GM03348 (cell line): ENCODE measurements at places on chromosomes 11 and 22.

DNA sequence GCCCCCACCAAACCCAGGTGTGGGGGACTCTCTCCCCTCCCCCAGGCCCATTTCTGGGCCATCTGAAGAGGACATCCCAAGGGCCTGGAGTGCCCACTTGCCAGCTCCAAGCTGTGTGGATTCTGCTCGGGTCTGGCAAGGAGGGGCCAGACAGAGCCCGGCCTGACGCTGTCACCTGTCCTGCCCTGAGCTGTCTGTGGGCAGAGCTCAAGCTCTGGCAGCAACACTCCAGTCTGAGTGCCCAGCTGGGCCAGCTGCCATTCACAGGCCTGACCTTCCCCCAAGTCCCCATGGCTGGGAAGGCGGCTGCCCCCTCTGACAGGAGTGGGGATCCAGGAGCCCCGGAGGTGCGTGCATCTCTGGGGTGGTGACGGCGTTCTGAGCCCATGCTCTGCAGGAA, 6.2 kb upstream of the PIM3 start:
- no peak for DNase-seq

DNA sequence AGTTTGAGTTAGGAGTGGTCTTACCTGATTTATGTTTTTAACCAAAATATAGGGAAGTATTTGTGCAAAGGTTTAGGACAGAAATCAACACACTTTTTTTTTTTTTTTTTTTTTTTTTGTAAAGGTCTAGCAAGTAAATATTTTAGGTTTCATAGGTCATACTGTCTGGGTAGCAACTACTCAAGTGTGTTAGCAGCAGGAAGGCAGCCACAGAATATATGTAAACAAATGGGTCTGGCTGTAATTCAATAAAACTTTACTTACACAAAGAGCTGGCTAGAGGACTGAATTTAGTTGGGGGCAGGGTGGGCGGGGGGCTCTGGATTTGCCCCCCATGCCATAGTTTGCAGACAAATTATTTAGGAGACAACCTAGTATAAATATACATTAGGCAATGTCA, 510.4 kb downstream of the NELL1 start:
- no peak for DNase-seq

DNA sequence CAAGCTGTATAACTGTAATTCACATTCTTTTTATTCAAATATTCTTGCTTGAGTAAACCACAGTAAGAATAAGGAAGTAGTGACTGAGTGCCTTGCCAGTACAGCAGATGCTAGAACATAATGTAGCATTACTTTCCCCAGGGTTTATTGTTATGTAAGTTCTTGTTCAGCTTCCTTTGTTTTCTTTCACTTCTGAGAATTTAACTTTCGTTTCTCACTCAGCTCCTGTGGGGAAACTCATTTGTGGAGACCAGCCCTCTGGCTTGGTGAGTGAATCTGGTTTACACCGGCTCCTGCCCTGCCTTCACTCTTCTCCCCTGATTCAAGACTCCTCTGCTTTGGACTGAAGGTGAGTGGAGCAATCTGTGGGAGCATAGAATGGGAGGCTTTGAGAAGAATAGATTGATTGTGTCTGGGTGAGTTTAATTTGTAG, at the start of gene TRIM22:
Gene TRIM22 (plus strand): TSS at position 240 of the 433 bp plus-strand sequence. CDS start 6,443 bp downstream, outside the sequence.
- peak; percentile 49 for DNase-seq

DNA sequence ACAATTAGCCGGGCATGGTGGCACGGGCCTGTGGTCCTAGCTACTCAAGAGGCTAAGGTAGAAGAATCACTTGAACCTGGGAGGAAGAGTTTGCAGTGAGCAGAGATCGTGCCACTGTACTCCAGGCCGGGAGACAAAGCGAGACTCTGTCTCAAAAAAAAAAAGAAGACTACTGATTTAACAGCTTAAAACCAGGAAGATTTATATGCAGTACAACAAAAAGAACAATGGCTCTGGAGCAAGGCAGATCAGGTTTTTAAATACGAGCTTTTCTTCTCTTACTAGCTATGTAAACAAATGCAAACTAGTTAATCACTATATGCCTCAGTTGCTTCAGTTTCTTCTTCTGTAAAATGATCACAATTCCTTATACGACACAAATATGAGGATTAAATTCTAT, 6.9 kb downstream of the FAM168A start:
- no peak for DNase-seq

GRCh38 chr11:112863305-112863704, 97.9 kb upstream of the NCAM1 start:
- no peak for DNase-seq

DNA sequence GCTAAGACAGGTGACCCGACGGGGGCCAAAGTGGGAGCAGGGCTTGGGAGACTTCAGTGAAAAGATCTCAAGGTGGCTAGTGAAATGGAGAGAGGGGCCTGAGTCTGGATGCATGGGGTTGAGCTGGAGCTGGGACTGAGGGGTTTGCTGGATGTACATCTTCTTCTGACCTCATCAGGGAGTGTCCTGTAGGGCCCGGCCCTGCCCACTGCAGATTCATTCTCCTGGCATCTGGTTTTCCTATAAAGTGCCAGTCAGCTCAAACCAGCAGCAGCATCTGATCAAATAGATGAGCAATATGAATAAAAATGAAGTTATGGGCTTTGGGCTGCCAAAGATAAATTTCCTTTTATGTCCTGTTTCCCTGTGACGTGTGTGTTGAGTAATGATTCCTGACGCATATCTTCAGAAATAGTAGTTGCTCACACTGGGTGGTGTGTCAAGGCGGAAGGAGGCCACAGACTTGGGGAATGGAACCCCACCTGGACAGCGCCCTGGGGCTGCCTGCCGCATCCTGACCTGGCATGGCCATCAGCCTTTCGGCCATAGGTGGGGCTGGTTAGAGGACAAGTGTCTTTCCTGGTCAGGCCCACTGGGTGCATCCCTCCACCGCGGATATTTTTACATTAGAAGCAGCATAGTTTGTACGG, 135.4 kb downstream of the OSBP2 start:
- DNase-seq: peak; percentile 84
